Neural progenitor cell (in vitro differentiated cells): ENCODE measurements at places on chromosomes 11 and 22. TPM values are rescaled to one million over a fixed set of nuclear protein-coding genes. Genes with fewer than 3 reads are reported as not detected.

Gene C11orf52
- total RNA-seq, result 0.65 TPM in 1 of 2 replicates, not detected in the other

Gene RHOD
- 6.6 and 10.0 TPM in 2 replicates for total RNA-seq

Gene IL17RA
- 2.7 and 5.2 TPM in 2 replicates for total RNA-seq

Gene FOXRED2
- total RNA-seq, result 4.7 and 10.4 TPM in 2 replicates

DNA sequence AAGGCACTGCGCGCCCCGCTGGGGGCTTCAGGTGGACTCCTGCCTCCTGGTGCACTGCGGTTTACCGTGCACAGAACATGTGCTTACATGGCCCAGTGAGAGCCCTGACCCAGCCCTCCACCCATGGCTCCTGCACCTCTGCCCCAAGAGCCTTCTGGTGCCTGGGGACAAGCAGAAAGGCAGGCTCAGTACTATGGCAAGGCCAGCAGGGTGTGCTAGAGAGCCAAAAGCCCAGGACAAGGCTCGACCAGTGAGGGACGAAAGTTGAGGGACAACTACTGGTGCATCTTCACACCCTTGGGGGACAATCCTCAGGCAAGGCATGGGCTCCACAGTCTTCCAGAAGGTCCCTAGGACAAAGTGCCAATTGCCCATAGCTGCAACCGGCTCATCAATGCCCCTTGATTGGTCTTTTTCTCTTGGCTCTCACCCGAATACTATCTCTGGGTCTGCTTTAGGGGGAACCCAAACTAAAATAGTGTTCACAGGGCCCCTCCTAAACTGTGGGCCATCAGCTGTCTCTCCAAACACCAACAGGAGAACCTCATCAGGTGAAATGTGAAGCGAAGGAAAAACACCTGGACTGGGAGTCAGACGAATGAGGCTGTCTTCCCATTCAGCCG, 13.5 kb downstream of the PGA5 start:
- H3K27ac ChIP-seq, result no peak overlapping the region
- no peaks in the 10 kb centered on the region for H3K36me3 ChIP-seq
- H3K4me1 ChIP-seq, result no peaks in the 10 kb centered on the region
- no peak overlapping the region for H3K4me3 ChIP-seq

- H3K27me3 ChIP-seq, result peaks cover 29% of the 10 kb centered on the region
- no peaks in the 10 kb centered on the region for H3K4me1 ChIP-seq
- no peak overlapping the region for H3K27ac ChIP-seq
- no peaks in the 10 kb centered on the region for H3K36me3 ChIP-seq
- DNase-seq, result no peak
- no peak overlapping the region for H3K4me3 ChIP-seq
These were observed 6.1 kb upstream of the RNASEH2C start for GRCh38 chr11:65726660-65727059.

GRCh38 chr22:20221421-20222340, 46.4 kb downstream of the RTN4R start:
- no peak overlapping the region for H3K4me3 ChIP-seq
- H3K4me1 ChIP-seq, result no peaks in the 10 kb centered on the region
- no peaks in the 10 kb centered on the region for H3K27me3 ChIP-seq
- H3K27ac ChIP-seq, result no peak overlapping the region
- no peak for DNase-seq

DNA sequence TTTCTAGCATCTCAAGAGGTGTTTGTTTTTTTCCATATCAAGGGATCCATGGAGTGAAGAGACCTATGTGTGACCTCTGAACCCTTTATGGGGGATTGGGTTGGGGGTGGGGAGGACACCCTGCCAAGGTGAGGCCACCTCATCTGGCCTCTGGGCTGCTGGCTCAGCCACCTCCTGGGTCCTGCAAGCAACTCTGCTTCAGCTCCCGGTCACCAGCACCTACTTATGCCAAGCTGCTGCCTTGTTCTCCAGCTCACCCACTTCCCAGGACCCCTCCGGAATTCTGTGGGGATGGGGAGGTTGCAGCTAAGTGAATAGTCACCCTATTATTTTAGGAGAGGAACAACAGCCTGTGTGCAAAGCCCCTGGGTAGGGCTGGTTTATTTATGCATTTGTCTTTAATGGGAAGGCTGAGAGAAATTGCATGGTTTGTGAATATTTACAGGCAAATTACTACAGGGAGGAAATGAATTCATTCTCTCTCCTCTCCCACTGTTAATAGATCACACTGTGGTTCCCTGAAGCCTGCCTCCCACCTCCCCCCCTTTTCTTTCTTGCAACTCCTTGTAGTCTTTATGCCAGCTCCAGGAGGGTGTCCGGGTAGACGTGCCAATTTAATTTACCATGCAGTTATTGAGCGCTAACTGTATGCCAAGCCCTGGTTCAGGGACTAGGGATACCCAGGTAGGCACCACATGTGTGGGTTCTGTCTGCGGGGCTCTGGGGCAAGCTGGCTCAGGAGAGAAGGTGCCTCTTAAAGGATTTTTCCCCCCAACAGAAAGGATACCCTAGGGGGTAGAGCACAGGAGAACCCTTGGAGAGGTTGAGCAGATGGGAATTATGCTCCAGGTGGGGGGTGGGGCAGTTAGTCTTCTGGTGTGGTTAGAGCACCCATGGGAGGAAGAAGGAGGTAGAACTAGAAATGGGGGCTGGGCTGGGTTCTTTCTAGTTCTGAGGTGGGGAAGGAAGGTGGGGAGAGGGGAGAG, 50.7 kb downstream of the TSPAN18 start:
- H3K4me1 ChIP-seq, result peaks cover 36% of the 10 kb centered on the region
- no peak for DNase-seq
- no peak overlapping the region for H3K4me3 ChIP-seq
- no peaks in the 10 kb centered on the region for H3K27me3 ChIP-seq
- no peaks in the 10 kb centered on the region for H3K36me3 ChIP-seq

Gene P2RY6
- total RNA-seq, result 0.25 TPM in 1 of 2 replicates, not detected in the other

DNA sequence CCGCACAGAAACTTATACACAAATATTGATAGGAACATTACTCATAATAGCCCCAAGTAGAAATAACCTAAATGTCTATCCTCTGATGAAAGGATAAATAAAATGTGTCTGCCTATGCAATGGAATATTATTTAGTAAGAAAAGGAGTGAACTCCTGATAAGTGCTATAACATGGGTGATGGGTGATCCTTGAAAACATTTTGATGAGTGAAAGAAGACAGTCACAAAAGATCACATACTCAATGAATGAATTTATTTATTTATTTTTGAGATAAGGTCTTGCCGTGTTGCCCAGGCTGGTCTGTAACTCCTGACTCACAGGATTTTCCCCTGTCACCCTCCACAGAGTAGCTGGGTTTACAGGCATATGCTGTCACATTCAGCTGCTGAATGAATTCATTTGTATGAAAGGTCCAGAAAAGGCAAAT, 17.3 kb downstream of the RNF121 start:
- H3K27ac ChIP-seq, result no peak overlapping the region
- peaks cover 7% of the 10 kb centered on the region for H3K4me1 ChIP-seq
- H3K36me3 ChIP-seq, result no peaks in the 10 kb centered on the region
- no peak overlapping the region for H3K4me3 ChIP-seq
- no peaks in the 10 kb centered on the region for H3K27me3 ChIP-seq

GRCh38 chr11:34926101-34926830, 9.8 kb downstream of the PDHX start:
- no peaks in the 10 kb centered on the region for H3K36me3 ChIP-seq
- peak; percentile 54 for DNase-seq

DNA sequence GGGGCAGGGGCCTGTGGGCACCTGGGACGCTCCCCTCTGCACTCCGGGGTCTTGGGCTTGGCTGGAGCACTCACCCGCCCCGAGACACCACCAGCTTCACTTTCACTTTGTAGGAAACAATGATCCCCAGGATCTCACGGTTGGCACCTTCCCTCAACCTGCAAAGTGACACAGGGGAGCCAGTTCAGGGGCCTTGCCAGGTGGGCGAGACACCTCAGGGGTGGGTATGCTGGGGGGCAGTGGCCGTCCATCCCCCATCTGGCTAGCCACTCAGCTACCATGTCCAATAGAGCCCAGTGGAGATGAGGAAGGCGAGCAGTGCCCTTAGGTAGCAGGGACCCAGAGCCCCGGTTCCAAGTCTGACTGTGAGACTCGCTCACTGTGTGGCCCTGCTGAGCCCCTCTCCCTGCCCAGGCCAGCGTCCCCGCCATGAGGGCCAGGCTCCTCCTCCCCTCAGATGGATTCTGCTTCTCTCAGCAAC, 32.3 kb downstream of the TPBGL start:
- H3K27me3 ChIP-seq, result no peaks in the 10 kb centered on the region
- H3K4me3 ChIP-seq, result no peak overlapping the region
- no peaks in the 10 kb centered on the region for H3K36me3 ChIP-seq
- DNase-seq, result no peak
- no peak overlapping the region for H3K27ac ChIP-seq
- H3K4me1 ChIP-seq, result no peaks in the 10 kb centered on the region

Gene GGTLC3
- not detected in 2 replicates for total RNA-seq

- peaks cover 24% of the 10 kb centered on the region for H3K27me3 ChIP-seq
- peaks cover 15% of the 10 kb centered on the region for H3K4me1 ChIP-seq
- H3K36me3 ChIP-seq, result no peaks in the 10 kb centered on the region
- no peak overlapping the region for H3K27ac ChIP-seq
- no peak for DNase-seq
These were observed 1.4 kb downstream of the FAM111A start for GRCh38 chr11:59144096-59144495.

DNA sequence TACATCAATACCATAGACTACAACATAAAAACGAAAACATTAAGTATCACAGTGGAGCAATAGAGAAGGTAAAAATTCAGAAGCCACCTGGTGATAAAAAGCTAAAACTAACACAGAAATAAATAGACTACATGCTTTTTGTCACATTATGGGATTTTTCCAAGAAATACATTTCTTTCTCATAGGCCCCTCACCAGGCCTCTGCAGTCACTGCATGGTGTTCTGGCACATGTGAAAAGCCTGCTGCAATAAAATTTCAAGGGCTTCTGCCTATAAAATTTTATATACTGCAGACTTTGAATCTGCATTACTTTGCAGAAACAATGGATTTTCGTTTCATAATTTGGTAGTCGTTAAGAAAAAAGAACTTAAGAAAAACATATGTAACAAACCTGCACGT, 655.5 kb downstream of the CNTN5 start:
- H3K4me1 ChIP-seq, result no peaks in the 10 kb centered on the region
- H3K4me3 ChIP-seq, result no peak overlapping the region
- H3K36me3 ChIP-seq, result no peaks in the 10 kb centered on the region
- no peak overlapping the region for H3K27ac ChIP-seq
- DNase-seq, result no peak

DNA sequence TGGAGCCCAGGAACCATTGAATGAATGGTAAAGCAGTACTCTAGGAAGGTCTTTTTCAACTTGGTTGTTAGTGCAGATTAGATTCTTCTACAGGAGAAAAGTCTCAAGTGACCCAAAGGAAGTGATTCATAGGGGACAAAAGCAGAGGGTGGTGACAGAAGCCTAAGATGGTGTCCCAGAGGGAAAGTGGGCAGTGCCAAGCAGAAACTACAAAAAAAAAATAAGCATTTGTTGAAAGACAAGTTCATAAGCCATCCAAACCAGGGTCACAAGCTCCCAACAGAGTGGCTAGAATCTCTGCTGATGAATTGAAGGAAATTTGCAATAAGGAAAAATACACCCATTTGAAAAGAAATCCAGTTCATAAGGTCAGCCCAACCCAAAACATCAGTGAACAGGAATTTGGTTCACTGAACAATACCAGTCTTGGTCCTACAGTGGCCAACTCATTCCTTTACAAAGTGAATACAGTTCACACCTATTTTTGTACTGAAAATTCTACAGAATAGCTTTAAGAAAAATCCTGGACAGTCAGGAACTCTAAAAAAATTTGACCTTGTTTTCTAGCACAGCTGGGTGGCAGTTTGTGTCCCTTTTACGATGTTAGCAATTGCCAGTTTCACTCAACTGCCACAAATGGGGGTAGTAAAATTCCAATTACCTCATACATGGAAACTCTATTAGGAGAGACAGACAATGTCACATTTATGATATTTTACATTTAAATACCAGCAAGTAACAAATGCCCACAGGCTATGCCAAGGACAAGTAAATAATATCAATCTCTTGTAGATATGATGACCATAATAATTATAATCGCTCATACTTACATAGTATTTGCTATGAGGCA, 21.6 kb upstream of the NUP160 start:
- no peak for DNase-seq
- H3K4me1 ChIP-seq, result no peaks in the 10 kb centered on the region
- no peak overlapping the region for H3K27ac ChIP-seq

Gene SC5D
- total RNA-seq, result 43.3 and 80.7 TPM in 2 replicates

DNA sequence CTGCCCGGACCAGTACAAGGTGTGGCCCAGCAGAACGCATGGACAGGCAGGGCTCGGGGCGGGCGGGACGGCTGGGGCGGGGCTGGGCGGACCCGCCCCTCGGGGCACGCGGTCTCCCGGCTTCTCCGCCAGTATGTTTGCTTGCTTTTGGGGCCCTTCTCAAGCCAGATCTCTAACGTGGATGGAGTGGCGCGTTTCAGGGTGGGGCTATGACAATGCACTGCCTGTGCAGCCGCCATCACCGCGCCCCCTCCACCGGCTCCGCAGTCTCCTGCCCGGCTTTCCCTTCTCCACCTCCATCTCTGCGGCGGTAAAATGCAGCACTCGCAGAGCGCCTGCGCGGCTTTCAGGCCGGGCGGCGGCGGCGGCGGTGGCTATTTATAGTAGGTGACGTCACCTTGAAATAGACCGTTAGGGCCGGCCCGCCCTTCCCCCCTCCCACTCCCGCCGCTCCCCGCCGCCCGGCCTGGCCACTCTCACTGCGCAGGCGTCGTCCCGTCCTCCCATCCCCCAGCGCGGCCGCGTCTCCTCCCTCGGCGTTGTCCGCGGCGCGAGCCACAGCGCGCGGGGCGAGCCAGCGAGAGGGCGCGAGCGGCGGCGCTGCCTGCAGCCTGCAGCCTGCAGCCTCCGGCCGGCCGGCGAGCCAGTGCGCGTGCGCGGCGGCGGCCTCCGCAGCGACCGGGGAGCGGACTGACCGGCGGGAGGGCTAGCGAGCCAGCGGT, at the start of gene YWHAH:
YWHAH (plus strand) TSS at position 558 of the 722 bp plus-strand sequence. CDS start 199 bp downstream, outside the sequence.
- peak; percentile 99 for DNase-seq
- H3K4me1 ChIP-seq, result peaks cover 16% of the 10 kb centered on the region
- H3K4me3 ChIP-seq, result peak within 1 kb of the TSS; percentile 98
- H3K36me3 ChIP-seq, result no peaks in the 10 kb centered on the region

DNA sequence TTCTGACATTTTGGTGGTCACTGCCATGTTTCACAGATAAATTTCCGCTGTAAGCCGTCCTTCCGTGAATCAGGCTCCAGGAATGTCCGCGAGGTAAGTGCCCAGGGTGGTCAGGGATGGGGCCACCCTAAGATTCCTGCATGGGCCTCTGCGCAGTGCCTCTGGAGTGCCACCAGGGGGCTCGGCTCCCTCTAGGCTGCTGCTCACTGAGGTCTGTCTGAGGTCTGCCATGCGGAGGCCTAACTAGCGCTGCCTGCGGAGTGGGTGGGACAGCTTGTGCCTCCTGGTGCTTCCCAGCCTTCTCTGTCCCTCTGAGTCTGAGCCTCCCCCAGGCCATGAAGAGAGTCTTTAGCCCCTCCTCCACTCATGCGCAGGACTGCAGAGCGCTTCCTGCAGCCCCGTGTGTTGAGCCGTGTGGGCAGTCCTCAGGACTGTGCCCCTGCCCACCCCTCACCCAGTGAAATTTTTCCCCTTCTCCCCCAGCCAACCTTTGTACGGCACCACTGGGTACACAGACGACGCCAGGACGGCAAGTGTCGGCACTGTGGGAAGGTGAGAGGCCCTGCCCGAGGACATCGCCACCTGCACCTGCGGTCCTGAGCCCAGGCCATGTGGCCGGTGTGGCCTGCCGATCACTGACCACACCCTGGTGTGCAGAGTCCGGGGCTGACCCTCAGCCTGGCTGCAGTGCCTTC, 11.9 kb upstream of the MDK start:
- no peaks in the 10 kb centered on the region for H3K36me3 ChIP-seq
- no peak overlapping the region for H3K4me3 ChIP-seq
- no peaks in the 10 kb centered on the region for H3K27me3 ChIP-seq
- peak; percentile 88 for DNase-seq
- peaks cover 16% of the 10 kb centered on the region for H3K4me1 ChIP-seq

Gene MS4A12
- total RNA-seq, result not detected in 2 replicates

- DNase-seq, result no peak
- H3K36me3 ChIP-seq, result peaks cover 4% of the 10 kb centered on the region
- no peak overlapping the region for H3K27ac ChIP-seq
- H3K4me3 ChIP-seq, result no peak overlapping the region
- peaks cover 7% of the 10 kb centered on the region for H3K4me1 ChIP-seq
These were observed 13.3 kb downstream of the PATZ1 start for GRCh38 chr22:31332886-31333285.
